T-helper 1 cell (primary cell): ENCODE measurements at places on chromosomes 1 and 21.
A peak's percentile ranks its signal among the peaks of the same experiment; 100 is the strongest.

GRCh38 chr1:32249831-32250525, 1.1 kb upstream of the LCK start:
- peak; percentile 77 for DNase-seq

DNA sequence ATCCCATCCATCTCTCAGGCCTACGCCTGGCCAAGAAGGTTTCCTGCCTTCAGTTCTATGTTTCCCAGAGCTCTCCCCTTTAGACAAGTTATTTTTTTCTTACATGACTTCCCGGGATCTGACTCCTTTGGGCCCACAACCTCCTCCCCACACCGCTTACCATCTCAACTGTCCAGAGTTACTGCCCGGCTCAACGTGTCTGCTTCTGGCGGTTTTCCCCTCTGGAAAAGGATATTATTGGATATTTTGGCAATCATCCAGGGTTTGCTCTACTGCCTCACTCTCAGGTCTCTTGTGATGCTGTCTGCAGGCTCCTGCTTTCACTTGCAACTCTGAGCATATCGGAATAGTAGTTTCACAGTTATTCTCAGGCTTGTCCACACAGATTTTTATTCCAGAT, 318.2 kb upstream of the CAMK1G start:
- no peak for DNase-seq

DNA sequence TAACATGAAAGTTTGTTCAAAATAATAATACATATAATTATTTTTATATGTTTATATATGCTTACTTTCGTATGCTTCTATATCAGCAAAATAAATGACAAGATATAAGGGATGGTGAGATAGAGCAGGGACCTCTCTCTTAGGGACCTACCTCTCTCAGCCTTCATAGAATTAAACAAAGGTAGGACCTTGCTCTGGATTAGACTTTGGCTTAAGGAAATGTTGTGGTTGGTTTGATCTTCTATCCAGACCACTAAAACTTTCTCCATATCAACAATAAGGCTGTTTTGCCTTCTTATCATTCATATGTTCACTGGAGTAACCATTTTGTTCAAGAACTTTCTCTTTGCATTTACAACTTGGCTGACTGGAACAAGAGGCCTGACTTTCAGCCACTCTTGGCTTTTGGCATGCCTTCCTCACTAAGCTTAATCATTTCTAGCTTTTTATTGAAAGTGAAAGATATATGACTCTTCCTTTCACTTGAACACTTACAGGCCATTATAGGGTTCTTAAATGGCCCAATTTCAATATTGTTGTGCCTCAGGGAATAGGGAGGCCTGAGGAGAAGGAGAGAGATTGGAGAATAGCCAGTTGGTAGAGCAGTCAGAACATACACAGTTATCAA, 14.4 kb downstream of the FRRS1 start:
- DNase-seq = peak; percentile 32

- DNase-seq = no peak
Observed at GRCh38 chr1:7117399-7118281, 332.4 kb downstream of the CAMTA1 start.

DNA sequence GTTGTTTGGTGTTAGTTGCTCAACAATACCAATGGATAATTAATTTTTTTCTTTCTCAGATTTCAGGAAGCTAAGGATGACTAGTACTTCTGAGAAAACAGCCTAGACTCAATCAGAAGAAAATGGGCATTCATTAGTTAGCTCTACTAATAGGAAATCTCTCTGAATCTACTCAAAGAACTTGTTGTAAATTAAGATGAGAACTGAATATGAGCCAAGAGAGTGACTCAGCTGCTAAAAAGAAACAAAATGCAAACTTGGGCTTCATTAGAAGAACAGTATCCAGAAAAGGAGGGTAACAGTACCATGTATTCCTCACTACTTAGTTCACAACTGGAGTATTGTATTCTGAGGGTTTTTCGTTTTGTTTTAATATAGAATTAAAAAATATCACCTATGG, 12.5 kb downstream of the FOXJ3 start:
- no peak for DNase-seq

GRCh38 chr1:93680420-93681100, 1.1 kb downstream of the BCAR3 start:
- peak; percentile 42 for DNase-seq

DNA sequence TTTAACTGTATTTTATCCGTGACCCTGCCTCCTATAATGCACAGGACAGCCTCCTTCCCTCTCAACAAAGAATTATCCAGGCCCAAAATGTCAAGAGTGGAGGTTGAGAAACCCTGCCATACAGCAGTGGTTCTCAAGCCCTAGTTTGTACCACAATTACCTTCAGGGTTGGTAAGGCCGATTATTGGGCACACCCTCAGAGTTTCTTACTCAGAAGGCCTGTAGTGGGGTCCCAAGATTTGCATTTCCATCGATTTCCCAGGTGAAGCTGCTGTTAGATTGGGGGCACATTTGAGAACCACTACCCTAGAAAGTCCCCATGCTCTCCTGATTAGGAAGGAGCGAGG, 400 bp upstream of the PGBD2 start:
- no peak for DNase-seq

DNA sequence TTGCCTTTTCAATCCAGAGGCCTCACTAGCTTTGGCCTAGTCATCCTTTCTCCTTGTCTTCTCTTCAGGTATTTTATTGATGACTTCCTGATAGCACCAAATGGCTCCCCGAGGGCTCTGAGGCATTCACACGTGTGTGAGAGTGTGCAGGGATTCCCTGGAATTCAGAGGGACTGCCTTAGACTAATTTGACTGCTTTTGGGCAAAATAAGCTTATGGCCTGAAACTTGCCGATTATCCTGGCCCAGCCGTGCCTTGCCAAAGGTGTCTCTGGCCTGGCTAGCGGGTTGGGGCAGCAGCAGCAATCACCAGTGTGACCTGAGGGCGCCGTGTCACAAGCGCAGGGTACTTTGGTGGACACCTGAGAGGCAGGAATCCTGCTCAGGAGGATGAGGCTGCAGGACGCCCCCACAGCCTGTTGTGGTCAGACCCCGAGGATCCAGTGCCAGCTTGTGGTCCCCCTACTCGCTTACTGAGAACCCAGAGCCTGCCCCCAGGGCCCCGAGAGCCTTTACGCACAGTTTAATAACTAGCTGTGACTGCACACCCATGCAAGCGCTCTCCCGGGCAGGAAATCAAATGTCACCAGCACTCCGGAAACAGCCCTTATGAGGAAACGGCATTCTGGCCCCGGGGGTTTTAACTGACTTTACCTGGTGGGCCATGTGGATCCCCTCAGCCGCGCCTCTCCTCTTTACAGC, 62.8 kb upstream of the PDE9A start:
- no peak for DNase-seq

DNA sequence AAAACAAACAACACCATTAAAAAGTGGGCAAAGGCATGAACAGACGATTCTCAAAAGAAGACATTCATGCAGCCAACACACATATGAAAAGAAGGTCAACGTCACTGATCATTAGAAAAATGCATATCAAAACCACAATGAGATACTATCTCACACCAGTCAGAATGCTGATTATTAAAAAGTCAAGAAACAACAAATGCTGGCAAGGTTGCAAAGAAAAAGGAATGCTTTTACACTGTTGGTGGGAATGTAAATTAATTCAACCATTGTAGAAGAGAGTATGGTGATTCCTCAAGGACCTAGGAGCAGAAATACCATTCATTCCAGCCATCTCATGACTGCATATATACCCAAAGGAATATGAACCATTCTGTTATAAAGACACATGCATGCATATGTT, 419.6 kb downstream of the NEGR1 start:
- no peak for DNase-seq

GRCh38 chr1:109482791-109483671, 674 bp upstream of the ATXN7L2 start:
- no peak for DNase-seq

DNA sequence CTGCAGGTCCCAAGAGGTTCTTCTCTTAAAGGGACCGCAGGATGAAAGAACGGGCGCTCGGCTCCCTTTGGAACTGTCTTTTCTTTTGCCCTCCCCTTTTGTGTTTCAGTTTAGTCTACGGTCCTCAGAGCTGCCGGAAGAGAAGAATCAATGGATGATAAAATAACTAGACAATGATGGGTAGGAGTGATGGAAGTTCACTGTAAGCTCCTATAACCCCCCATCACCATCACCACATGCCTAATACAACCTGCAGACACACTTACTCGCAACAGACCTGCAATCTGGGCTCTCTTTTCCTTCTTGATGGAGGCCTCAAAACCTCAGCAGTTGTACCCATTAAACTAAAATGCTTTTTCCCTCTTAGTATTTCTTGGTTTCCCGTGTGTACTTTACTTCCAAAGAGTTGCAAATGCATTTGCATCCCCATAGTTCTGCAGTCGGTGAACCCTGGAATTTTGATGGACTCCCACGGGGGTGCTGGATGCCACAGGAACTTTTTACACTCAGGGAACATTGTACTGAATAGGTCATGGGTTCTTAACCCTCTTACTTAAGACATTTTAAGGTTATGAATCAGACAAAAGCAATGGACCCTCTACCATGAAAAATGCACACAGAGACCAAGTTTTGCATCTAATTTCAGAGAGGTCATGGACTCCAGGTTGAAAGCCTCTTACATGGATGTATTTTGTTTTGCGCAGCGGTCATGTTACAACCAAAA, 633 bp upstream of the RFX5 start:
- DNase-seq = no peak

- DNase-seq = no peak
Observed at GRCh38 chr1:23611601-23612327, 52.5 kb upstream of the ID3 start.

- peak; percentile 88 for DNase-seq
Observed at GRCh38 chr1:58922302-58923089, 138.6 kb upstream of the JUN start.

- DNase-seq = peak; percentile 27
Observed at GRCh38 chr1:236685917-236686814, at the start of gene ACTN2. Gene ACTN2 (plus strand): TSS chr1:236686499. CDS start chr1:236686674, 175 bp downstream.

GRCh38 chr1:41848216-41848952, 70.3 kb downstream of the HIVEP3 start:
- DNase-seq = no peak

DNA sequence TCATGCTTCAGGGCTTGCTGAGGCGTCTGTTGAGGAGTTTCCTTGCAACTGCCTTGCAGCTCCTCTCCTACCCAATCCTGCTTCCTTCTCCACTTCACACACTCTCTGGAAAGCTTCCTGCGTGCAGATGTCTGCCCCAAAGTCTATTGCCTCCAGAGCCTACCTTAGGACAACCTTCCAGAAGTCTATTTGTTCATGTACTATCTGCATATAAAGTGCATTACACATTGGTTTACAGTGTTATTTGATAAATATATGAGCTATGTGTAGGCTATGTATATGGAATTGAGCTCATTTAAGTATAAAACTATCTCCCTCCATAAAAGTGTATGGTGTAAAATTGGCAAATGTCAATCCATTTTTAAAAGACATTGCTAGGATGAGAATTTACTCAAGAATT, 9.8 kb downstream of the PTGFR start:
- DNase-seq = no peak

- DNase-seq = no peak
Observed at GRCh38 chr1:246139745-246140182, 367.3 kb downstream of the SMYD3 start.

- no peak for DNase-seq
Observed at GRCh38 chr1:117585086-117585485, 20.8 kb upstream of the TENT5C start.

DNA sequence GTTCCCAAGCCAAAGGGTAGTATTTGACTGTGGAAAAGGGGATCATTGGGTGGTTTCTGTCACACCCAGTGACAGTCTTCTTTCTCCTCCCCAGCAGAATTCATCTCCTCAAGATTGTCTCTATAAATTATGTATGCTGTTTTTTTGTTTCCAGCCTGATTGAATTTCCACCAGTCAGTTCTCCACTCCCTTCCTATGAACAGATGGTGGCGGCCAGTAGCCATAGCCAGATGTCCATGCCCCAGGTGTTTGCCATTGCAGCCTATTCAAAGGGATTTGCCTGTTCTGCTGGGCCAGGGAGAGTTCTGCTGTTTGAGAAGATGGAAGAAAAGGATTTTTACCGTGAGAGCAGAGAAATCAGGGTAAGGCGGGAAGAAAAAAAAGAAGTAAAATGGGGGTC, 12.9 kb downstream of the CFAP57 start:
- no peak for DNase-seq

GRCh38 chr1:202713110-202713509, 2.9 kb upstream of the SYT2 start:
- DNase-seq = no peak

- no peak for DNase-seq
Observed at GRCh38 chr1:15610167-15610566, 7.1 kb upstream of the DDI2 start.

DNA sequence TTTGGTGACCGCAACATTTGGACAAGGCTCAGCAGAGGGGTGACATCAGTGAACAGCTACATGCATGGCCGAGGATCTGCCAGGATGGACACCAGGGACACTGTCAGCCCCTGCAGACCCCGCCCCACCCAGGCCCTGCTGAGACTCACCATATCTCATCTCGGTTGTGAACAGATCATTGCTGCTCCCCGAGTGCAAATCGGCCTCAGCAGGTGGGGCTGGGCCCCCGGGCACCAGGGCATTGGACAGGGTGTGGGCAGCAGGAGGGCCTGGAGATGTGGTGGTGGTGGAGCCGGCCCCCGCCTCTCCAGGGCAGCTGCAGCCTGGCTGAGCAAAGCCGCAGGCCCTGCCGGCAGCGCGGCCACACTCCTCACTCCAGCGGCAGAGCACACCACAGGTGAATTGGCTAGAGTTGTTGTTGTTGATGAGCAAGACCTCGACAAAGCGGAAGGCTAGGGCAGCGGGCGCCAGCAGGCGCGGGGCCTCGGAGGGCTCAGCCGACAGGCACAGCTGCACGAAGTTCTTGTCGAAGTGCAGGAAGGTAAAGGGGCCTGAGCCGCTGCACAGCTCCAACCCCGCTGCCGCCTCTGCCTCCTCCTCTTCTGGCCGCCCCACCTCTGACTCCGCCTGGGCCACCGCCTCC, 8.2 kb downstream of the ADGRB2 start:
- no peak for DNase-seq

- no peak for DNase-seq
Observed at GRCh38 chr1:243346468-243346867, 90.6 kb downstream of the SDCCAG8 start.

GRCh38 chr1:161000736-161001480, 20.0 kb downstream of the F11R start:
- DNase-seq = no peak

- no peak for DNase-seq
Observed at GRCh38 chr1:201686714-201687455, 142.1 kb upstream of the IPO9 start.

GRCh38 chr1:15290382-15290781, 43.4 kb downstream of the FHAD1 start:
- DNase-seq = no peak

GRCh38 chr1:173996995-173997394, 25.2 kb downstream of the RC3H1 start:
- DNase-seq = no peak

- DNase-seq = no peak
Observed at GRCh38 chr1:154137888-154138287, 17.0 kb downstream of the NUP210L start.

- DNase-seq = no peak
Observed at GRCh38 chr1:91611483-91611917, 110.8 kb downstream of the CDC7 start.

GRCh38 chr1:220321758-220322157, 49.5 kb upstream of the RAB3GAP2 start:
- DNase-seq = no peak
